ENCODE measurements at places on chromosomes 12 and 14.

GRCh38 chr14:63394841-63395240 is 76.1 kb upstream of the GPHB5 start:
- DNase-seq: no peak

DNA sequence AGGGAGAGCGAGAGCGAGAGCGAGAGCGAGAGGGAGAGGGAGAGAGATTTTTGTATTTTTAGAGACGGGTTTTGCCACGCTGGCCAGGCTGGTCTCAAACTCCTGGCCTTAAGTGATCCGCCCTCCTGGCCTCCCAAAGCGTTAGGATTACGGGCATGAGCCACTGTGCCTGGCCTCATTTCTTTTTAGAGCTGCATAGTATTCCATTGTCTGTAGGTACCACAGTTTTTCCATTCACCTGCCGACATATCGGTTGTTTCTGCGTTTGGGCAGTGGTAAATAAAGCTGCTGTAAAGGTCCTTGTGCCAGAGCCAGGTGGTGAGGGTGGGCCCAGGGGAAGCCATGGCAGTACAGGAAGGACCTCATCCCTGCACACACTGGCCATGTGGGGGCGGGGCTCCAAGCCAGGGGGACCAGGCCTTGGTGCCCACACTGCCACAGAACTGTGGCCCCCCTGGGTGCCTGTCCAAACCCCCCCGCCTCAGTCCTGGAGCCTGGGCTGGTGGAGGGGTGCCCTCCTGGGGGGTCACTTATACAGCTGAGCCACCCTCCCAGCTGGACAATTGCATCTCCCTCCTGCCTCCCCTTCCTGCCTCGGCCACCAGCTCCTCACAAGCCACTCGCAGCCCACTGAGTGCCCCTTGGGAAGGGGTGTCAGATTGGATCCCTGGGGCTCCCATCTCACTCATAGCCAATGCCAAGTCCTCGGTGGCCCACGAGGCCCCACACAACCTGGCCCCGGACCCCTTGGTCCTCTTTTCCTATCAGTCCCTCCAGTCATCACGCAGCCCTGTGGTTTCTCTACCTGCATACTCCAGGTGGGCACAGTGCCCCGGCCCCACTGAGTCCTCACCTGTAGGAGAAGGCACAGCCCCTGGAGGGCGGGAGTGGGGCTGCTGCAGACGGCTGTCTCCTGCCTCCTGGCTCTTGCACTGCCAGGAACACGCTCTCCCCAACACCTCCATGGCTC is 1.7 kb upstream of the PUS1 start:
- DNase-seq: no peak

DNA sequence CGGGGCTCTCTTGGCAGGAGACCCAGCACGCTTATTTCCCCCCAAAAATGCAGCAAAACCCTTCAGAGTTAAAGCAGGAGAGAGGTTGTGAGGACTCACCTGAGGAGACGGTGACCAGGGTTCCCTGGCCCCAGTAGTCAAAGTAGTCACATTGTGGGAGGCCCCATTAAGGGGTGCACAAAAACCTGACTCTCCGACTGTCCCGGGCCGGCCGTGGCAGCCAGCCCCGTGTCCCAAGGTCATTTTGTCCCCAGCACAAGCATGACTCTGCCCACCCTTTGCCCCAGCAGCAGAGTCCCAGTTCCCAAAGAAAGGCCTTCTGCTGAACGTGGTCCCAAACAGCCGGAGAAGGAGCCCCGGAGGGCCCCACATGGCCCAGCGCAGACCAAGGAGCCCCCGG is 337.7 kb downstream of the TMEM121 start:
- DNase-seq: no peak

DNA sequence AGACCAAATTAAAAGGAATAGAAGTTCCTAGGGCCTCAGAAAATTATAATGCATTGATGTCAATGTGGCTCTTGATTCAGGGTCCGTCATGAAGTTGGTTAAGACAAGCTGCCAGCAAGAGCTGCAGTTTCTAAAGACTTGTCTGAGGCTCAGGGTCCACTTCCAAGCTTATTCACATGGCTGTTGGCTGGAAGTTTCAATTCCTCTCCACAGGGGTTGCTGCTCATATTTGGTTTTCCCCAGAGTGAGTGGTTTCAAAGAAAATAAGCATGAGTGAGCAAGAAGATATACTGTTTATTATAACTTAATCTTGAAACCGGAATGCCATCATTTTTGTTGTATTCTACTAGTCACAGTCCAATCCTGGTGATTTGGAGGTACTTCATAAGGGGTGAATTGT is 1247.4 kb downstream of the LRFN5 start:
- DNase-seq: no peak

GRCh38 chr12:81329085-81329484 is 251.2 kb downstream of the ACSS3 start:
- DNase-seq: no peak

- no peak for DNase-seq
Observed at GRCh38 chr12:86213012-86213411, 43.2 kb downstream of the MGAT4C start.

DNA sequence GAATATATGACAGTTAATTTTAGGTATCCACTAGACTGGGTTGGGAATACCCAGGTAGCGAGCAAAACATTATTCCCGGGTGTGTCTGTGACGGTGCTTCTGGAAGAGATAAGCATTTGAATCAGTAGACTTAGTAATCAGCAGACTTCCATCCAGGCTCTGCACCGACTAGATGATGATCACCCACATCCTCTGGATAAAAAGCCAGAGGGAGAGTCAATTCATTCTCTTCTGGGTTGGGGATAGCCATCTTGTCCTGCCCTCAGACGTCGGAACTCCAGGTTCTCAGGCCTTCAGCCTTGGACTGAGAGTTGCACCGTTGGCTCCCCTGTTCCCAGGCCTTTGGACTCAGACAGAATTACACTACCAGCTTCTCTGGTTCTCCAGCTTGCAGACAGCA is 168.0 kb downstream of the PHLDA1 start:
- DNase-seq: no peak

Data from omental fat pad (tissue), 4 donors.